Calu3 (cell line): ENCODE measurements at places on chromosomes 16 and 17.

DNA sequence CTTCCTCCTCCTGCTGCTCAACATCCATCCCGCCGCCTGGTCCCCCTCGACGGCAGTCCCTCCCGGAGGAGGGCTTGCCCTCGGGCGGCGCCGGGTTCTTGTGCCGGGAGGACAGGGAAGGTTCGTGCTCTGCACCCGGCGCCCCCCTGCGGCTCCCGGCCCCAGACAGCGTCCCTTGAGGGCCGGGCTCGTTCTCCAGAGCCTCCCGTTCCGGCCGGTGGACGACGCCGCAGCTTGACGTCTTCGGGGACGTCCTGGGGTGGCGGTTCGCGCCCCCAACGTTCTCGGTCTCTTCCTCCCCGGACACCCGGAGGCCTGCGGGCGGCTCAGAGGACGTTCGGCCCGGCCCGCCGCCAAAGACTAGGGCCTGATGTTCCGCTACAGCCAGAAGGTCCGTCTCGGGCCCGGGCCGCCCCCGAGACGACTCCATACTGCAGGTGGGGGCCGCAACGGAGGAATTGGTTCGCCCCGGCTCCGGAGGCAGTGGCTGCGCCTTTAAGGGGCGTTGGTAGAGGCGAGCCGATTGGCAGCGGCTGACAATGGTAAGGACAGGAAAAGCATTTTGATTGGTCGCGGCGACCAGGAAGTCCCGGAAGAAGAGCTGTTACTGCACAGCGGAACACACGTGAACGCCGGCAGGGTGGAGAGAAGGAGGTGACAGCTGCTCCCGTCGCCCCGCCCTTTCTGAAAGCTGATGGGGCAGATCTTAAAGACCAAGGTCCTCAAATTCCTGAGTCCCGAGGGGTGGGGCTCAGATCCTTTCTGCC is at the start of gene BORCS6:
Gene BORCS6 (minus strand): TSS at position 470 of the 767 bp plus-strand sequence. CDS start 40 bp downstream, at position 430.
- peak; percentile 90 for DNase-seq

DNA sequence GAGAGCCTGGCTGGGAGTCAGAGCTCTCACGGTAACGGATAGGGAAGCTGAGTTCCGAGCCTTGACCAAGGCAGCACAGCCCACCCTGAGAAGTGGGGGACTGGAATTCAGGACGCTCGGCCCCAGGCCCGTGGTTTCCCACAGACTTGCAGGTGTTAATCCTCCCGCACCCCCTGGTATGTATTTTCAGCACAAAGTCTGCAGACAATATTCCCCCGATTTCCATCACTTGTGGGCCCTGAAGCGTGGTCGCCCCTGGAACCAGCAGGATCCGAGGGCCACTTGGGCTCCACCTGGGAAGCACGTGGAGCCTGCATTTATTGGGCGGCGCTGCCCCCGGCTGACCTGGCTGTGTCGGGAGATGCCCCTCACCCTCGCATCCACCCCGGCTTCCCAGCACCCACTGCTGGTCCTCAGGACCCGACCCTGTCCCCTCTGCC is 60.2 kb downstream of the WSB1 start:
- DNase-seq, result no peak

GRCh38 chr16:49365711-49366509 is 7.7 kb upstream of the C16orf78 start:
- DNase-seq, result no peak

- no peak for DNase-seq
These were observed 6.5 kb upstream of the CDH5 start for GRCh38 chr16:66359811-66360608.

DNA sequence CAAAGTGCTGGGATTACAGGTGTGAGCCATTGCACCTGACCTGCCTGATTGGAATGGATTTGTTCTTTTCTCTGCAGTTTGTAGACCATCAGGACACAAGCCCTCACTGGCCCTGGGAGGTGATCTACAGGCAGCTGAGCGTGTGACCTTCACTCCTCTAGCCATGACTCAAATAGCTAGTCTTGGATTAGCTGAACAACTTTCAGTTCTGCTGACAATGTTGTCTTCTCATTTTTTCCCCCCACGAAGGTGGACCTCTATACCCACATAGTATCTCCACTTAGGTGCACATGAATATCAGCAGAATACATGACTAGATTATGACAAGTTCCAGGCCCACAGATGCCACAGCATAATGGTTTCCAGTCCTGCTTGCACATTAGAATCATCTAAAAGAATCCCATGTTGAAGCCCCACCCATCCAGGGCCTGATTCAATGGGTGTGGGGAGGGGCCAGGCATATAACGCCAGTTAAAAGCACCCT is 36.8 kb downstream of the HS3ST3B1 start:
- no peak for DNase-seq

- no peak for DNase-seq
These were observed 3.9 kb downstream of the GPR179 start for GRCh38 chr17:38339891-38340290.

DNA sequence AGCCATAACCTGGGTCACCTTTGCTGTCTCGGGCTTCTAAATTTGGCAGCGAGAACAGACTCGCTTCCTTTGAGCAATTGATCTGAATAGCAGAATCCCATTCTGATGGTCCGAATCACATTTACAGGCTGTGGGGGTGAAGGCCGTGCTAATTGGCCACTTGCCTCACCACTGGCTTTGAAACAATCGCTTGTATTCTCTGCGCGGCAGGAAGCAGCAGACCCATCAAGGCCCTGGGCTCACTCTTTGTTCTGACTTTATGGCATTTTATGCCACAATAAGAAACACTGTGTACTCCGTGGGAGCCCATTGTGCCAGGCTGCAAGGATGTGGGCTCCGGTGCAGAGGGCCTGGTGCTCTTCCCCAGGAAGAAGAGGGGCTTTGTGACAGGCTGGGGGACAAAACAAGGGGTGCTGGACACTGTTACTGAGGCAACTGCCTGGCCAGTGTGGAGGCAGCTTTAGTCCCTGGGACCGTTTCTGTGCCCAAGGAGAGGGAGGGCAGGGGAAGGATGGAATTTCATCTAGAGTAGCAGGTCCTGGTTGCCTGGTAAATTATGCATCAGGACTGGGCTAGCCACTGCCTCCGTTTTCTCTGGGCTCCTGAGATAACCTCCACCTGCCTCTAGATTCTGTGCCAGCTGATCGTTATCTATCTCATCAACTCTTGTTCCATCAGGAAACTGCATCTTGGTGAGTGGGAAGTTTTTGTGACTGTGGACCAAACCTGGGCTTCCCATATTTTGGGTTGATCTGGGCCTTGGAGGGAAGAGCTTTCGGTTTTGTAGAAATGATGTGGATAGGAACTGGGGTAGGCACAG is 78.5 kb downstream of the MRC2 start:
- DNase-seq, result no peak

GRCh38 chr16:83301971-83302370 is 505.8 kb upstream of the HSBP1 start:
- DNase-seq, result no peak

GRCh38 chr17:42120770-42121769 is at the start of gene KAT2A:
TSS of gene KAT2A (minus strand) at chr17:42121367. CDS start at chr17:42121304, 63 bp downstream.
- peak; percentile 91 for DNase-seq

GRCh38 chr17:78736526-78737079 is 45.5 kb downstream of the CYTH1 start:
- peak; percentile 88 for DNase-seq

GRCh38 chr16:7680296-7680695 is 347.7 kb downstream of the RBFOX1 start:
- DNase-seq, result no peak
